ENCODE measurements at places on chromosomes 1 and 21.

GRCh38 chr1:39839651-39840050 is 43.7 kb downstream of the TRIT1 start:
- no peak for DNase-seq

- no peak for DNase-seq
Observed at GRCh38 chr21:46208761-46209721, 19.5 kb downstream of the LSS start.

- DNase-seq: no peak
Observed at GRCh38 chr1:59994302-59995198, 68.0 kb upstream of the CYP2J2 start.

GRCh38 chr1:114090738-114091505 is 62.7 kb downstream of the SYT6 start:
- DNase-seq: no peak

DNA sequence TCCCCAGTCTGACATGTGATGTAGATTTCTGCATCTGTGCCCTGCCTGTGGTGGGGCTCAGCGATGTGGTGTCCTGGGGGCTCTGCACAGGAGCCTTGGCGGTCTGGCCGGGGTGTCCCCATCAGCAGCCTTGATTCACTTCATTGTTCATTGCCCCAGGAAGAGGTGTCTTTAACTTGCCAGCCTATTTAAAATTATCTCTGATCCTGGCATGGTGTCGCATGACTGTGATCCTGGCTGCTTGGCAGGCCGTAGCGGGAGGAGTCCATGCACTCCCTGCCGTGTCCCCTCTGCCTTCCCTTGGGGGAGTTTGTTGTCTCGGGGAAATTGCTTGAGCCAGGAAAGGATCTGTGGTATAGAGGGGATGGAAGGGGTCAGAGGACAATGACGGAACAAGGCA is 59.9 kb downstream of the TRIM11 start:
- DNase-seq: no peak

- no peak for DNase-seq
Observed at GRCh38 chr1:107727866-107728265, 237.1 kb downstream of the VAV3 start.

GRCh38 chr21:34968414-34969333 is 80.4 kb downstream of the RUNX1 start:
- no peak for DNase-seq
